Occipital lobe (tissue), 3 donors: ENCODE measurements at places on chromosomes 4 and X. TPM values are rescaled to one million over a fixed set of nuclear protein-coding genes. Genes with fewer than 3 reads are reported as not detected.

GAGE2A gene
- not detected for total RNA-seq

- no peak for DNase-seq
Measured at GRCh38 chr4:77006753-77007353, 57.3 kb downstream of the SEPTIN11 start.

GRCh38 chr4:112069110-112069509 lies 76.1 kb upstream of the FAM241A start:
- no peak for DNase-seq

GAGE1 gene
- total RNA-seq: not detected

DNA sequence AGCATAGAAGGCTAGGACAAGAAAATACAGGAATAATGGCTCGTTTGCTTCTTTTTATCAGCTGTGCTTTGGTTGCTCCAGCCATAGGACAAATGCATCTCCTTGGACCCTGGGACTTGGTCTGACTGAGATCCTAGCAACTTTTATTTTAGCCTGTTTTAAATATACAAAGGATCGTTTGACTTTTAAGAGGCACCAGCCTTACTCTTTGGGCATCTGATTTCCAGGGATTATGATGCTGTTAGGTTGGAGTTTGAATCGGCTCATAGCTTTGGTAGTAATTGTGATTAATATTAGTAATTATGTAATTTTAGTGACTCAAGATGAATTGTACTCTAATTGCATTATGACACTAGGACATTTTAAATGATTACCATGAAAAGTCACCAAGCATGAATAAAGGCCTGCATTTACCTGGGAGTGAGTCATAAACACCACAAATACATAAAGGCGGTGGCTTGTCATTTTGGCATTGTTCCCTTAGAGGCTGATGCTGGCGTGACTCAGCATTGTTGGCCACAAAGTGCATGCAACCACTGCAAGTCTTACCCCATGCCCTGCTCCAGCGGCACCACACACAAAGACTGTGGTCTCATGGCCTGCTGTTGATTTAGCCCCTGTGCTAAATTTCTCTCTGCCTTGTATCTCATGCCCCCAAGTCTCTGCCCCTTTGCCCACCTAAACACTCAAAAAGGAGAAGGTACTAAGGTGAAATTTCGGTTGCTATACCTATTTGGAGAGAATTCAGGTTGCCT lies 12.4 kb downstream of the GPAT3 start:
- peak; percentile 1 for DNase-seq

DNA sequence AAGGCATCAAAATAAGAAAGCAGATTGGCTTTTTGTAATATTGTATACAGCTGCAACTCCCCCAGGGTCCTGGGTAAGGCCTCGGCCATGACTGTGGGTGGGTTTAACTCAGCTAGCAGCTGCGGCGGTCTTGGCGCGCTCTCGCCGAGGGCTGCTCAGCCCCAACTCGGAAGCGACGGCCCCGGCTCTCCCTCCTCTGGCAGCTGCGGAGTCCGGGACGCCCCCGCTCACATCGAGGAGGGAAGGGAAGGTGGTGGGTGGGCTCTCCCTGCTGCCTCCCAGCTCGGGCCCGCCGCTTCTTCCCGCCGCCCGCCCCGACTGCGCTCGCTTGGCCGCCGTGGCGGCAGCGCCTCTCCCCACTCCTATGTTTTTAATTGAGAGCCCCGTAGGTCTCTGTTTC lies 51.2 kb downstream of the GPR50 start:
- DNase-seq: no peak

DNA sequence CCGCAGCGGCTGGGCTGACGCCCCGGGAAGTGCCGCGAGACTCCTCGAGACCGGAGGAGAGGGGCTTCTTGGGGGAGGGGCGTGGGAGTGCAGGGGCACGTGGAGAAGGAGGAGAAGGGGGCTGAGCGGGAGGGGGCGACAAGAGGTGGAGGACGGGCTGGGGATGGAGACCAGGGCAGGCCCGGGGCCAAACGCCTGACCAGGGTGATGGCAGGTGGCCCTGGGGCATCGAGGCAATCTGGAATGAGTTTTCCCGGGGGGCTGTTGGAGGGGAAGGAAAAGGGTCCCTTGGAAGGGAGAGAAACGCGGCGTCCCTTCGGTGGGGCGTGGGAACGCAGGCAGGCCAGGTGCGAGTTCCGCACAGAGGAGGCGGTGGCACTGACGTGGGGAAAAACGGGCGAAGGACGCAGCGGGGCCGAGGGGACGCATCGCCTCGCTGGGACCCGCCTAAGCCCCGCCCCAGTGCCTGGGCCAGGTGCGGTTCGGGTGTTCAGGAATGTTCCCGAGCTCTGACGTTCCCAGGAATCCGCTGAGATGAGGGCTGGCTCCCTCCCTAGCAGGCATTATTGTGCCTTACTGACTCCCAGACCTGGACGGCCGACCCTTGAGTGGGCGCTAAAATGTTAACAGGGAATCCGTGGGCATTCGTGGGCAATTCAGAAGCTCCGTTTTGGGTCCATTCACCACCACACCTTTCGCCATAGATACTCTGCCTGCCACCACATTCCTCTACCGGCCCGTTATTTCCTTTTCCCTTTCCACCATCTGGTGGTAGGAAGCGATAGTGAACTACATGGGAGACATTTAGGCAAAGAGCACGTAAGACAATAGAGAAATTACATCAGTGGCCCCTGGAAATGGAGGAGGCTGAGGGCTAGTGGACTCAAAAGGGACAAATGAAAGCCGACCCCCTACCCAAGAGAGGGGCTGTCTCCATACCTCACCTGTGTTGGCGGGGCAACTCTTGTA lies 795 bp upstream of the SH3KBP1 start:
- no peak for DNase-seq

ANXA3 gene
- total RNA-seq: 5.1 TPM

KIAA1210 gene
- under 0.01 TPM for total RNA-seq
